Frontal cortex (tissue), 4 donors: ENCODE measurements at places on chromosomes 2 and 18. TPM values are rescaled to one million over a fixed set of nuclear protein-coding genes. Genes with fewer than 3 reads are reported as not detected.

ABCB11 gene
- under 0.01 TPM for total RNA-seq

VIL1 gene
- total RNA-seq: not detected

MAP4K4 gene
- total RNA-seq: 161 TPM

CYS1 gene
- total RNA-seq: 0.82 TPM

GAD1 gene
- total RNA-seq: 80.7 TPM

TTC32 gene
- total RNA-seq: 10.6 TPM

DNAH7 gene
- total RNA-seq: 11.4 TPM

SH2D6 gene
- total RNA-seq: 0.41 TPM

CPLX4 gene
- not detected for total RNA-seq

FRZB gene
- 17.1 TPM for total RNA-seq

OTOS gene
- total RNA-seq: 0.41 TPM

DPY30 gene
- 69.3 TPM for total RNA-seq

CD207 gene
- not detected for total RNA-seq

TMEM214 gene
- total RNA-seq: 7.7 TPM

STPG4 gene
- total RNA-seq: 0.41 TPM

MARCO gene
- under 0.01 TPM for total RNA-seq

FASTKD1 gene
- total RNA-seq: 110 TPM

GPC1 gene
- 38.7 TPM for total RNA-seq

GIGYF2 gene
- total RNA-seq: 98.2 TPM

ACKR3 gene
- 20.0 TPM for total RNA-seq

SRD5A2 gene
- not detected for total RNA-seq

ANKRD62 gene
- not detected for total RNA-seq

MSTN gene
- total RNA-seq: 0.82 TPM

CD8A gene
- 1.2 TPM for total RNA-seq

ECEL1 gene
- 2.4 TPM for total RNA-seq

SLC16A14 gene
- total RNA-seq: 62.0 TPM

ZNF516 gene
- total RNA-seq: 14.3 TPM

RFTN2 gene
- 22.8 TPM for total RNA-seq

ADAM23 gene
- 20.0 TPM for total RNA-seq

MPHOSPH10 gene
- 33.8 TPM for total RNA-seq

KCNG2 gene
- under 0.01 TPM for total RNA-seq

AQP12B gene
- total RNA-seq: not detected

RNPEPL1 gene
- 4.5 TPM for total RNA-seq

PPP1R7 gene
- total RNA-seq: 48.9 TPM

LIPG gene
- total RNA-seq: 10.2 TPM

ASPRV1 gene
- 2.0 TPM for total RNA-seq

PKDCC gene
- total RNA-seq: 19.6 TPM

C2orf72 gene
- 27.7 TPM for total RNA-seq

GKN1 gene
- not detected for total RNA-seq

RAPH1 gene
- 35.9 TPM for total RNA-seq

AQP12A gene
- not detected for total RNA-seq

ALLC gene
- total RNA-seq: under 0.01 TPM

SNRNP200 gene
- 41.6 TPM for total RNA-seq

MOB1A gene
- 51.8 TPM for total RNA-seq

CCDC121 gene
- 3.7 TPM for total RNA-seq

RNF149 gene
- total RNA-seq: 45.2 TPM

NGEF gene
- total RNA-seq: 50.1 TPM

SLC19A3 gene
- total RNA-seq: 2.0 TPM

ARHGEF4 gene
- total RNA-seq: 43.2 TPM
